Epithelial cell of umbilical artery (primary cell): ENCODE measurements at places on chromosomes 7 and 10. TPM values are rescaled to one million over a fixed set of nuclear protein-coding genes. Genes with fewer than 3 reads are reported as not detected.

EN2 gene
- under 0.01 TPM in 1 of 2 replicates, not detected in the other for total RNA-seq

FAM25A gene
- not detected in 2 replicates for total RNA-seq

GNAT3 gene
- not detected in 2 replicates for total RNA-seq

CNNM1 gene
- total RNA-seq: not detected in 2 replicates

CNPY1 gene
- total RNA-seq: not detected in 2 replicates

TMEM270 gene
- not detected in 2 replicates for total RNA-seq

MLXIPL gene
- not detected in 2 replicates for total RNA-seq

TWIST1 gene
- not detected in 2 replicates for total RNA-seq

ATP5MK gene
- 308 and 411 TPM in 2 replicates for total RNA-seq

SNX10 gene
- 0.32 and 0.61 TPM in 2 replicates for total RNA-seq

NPY4R2 gene
- total RNA-seq: not detected in 2 replicates

NCF1 gene
- not detected in 2 replicates for total RNA-seq

PIP gene
- not detected in 2 replicates for total RNA-seq

SLC26A3 gene
- not detected in 2 replicates for total RNA-seq

UPK3B gene
- total RNA-seq: not detected in 2 replicates

SPDYE11 gene
- not detected in 2 replicates for total RNA-seq

WAC gene
- 35.1 and 58.2 TPM in 2 replicates for total RNA-seq

KNDC1 gene
- under 0.01 and 0.15 TPM in 2 replicates for total RNA-seq

CTTNBP2 gene
- total RNA-seq: 0.32 and 0.61 TPM in 2 replicates

ELN gene
- total RNA-seq: 0.30 TPM in 1 of 2 replicates, not detected in the other

BZW2 gene
- total RNA-seq: 100 and 119 TPM in 2 replicates

SEMA4G gene
- 0.30 and 0.65 TPM in 2 replicates for total RNA-seq

AP4M1 gene
- total RNA-seq: 25.3 and 38.8 TPM in 2 replicates

SPDYE6 gene
- total RNA-seq: not detected in 2 replicates

DGKI gene
- 0.15 and 0.32 TPM in 2 replicates for total RNA-seq

VPS37D gene
- total RNA-seq: 2.9 and 4.2 TPM in 2 replicates

CCDC172 gene
- not detected in 2 replicates for total RNA-seq

OR6V1 gene
- total RNA-seq: not detected in 2 replicates

KIAA1549 gene
- 1.2 and 1.9 TPM in 2 replicates for total RNA-seq

SH2D4B gene
- under 0.01 and 0.30 TPM in 2 replicates for total RNA-seq

C7orf33 gene
- total RNA-seq: not detected in 2 replicates

PGAM2 gene
- total RNA-seq: not detected in 2 replicates

NOM1 gene
- total RNA-seq: 17.5 and 20.1 TPM in 2 replicates
